ENCODE measurements at places on chromosomes 11 and 22.
A peak's percentile ranks its signal among the peaks of the same experiment; 100 is the strongest.

DNA sequence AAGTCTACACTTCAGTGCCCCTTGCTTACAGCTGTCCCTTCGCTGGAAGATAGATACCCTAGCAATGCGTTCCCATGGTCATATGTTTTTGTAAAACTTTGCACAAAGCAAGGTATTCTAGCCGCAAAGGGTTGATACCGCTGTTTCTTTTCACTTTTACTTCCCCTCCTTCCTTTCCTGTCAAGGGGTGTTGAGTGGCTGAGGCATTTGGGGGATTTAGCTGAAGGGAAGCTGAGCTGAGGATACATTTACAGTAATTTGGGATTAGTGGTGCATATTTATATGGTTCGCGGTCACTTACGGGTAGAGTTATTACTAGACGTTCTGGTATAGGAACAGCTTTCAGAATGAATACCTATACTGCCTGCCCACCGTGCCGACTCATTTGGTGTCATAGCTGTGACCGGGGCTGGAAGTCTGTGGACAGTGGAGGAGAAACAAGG is 86.9 kb upstream of the WNT11 start:
- DNase-seq, result no peak

GRCh38 chr22:20198557-20199319 is 47.9 kb upstream of the CCDC188 start:
- DNase-seq, result no peak

GRCh38 chr22:33986167-33986771 is 66.0 kb upstream of the LARGE1 start:
- no peak for DNase-seq

GRCh38 chr11:94717667-94718066 is 50.5 kb upstream of the AMOTL1 start:
- DNase-seq, result no peak

DNA sequence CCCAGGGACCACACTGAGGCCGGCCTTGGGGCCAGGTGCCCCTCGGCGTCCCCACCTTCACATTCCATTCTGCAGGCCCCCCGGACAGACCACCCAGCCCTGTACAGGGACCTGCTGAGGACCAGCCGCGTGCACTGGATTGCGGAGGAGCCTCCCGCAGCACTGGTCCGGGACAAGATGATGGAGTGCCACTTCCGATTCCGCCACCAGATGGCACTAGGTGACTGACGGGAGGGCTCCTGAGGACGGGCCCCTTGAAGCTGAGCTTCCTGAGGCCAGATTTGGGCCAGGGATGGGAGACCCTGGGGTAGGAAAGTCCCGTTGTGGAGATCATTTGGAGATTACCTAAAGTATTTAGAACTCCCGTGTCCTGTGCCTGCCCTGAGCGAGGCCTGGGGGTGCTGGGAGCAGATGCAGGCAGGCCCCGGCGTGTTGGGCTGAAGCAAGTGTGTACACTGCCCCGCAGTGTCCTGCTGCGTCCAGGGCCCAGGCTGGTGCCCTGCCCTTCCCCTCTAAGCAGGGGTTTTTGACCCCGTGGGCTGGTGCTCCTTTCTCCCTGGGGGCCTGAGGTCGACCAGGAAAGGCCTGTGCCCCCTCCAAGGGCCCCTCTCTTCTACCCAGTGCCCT is 20.0 kb downstream of the TRMU start:
- peak; percentile 45 for DNase-seq

DNA sequence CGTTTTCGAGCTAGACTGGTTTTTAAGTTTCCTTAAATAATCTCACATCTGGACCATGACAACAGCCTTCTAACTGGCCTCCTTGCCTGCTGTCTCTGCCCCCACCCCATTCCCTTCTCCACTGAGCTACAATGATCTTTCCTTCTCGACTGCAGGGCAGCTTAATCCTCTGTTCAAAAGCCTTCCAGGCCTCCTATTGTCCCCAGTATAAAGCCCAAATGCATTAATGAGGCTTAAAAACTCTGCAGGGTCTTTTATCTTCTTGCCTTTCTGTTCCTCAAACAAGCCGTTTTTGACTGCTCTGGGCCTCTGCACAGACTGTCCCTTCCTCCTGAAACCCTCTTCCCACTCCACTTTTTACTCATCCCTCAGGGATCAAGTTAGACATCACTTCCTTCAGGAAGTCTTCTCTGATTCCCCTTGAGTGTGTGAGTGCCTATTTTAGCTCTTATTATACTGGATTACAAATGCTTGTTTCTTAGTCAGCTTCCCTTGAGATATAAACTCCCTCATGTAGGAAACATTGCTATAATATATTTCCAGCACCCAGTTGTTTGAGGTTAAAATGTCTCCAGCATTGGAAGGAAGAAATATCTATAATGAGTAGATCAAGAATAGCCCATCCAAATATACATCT is 23.6 kb upstream of the PAMR1 start:
- peak; percentile 3 for DNase-seq

DNA sequence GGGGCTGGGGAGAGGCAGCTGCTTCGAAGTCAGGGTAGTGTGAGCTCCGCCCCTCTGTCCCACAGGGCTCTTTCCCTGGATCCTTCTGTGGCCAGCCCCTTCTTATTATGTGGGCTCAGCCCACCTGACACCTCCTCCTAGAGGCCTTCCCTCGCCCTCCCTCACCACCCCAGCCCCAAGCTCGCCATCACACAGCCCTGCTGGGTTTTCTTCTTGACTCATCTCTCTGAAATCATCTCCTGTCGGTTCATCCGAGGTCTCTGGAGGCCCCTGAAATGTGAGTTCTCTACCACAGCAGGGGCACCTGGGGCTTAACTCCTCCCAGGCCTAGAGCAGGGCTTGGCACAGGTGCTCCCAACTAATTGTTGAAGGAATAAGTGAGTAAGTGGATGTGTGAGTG is 65.2 kb downstream of the CACNA1I start:
- no peak for DNase-seq

Measured in RPMI7951 (cell line).